Skeletal muscle cell (primary cell): ENCODE measurements at places on chromosomes 2 and 18.

DNA sequence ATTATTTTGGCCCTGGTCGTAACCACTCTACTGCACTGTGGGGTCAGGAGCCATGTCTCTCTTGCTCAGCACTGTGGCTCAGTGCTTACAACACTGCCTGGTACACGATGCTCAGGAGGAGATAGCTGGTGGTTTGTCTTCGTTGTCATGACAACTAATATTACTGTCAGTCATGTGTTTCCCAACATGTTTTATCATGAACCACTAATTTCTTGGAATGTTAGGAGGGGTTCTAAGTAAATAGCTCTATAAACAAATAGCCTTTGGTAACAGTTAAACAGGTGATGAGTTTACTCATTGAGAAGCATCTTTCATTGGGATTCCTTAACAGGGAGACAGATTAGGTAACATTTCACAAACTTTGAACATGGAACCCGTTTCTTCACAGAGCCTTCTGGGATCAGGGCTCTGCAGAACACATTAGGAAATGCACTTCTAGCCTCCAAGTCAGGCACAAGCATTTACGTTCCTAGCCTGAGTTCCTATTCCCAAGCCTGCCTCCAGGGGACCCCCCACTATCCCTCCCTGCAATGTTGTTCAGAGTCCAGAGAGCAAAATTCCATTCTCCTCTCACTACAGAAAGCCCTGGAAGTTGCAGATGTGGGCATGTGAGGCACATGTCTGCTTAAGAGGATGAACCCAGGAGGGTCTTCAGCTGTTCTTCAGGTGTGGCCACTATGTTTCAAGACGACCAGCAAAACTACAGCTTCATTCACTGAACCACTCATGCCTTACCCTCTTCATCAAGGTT, 6.4 kb upstream of the RBM44 start:
- no peak for DNase-seq

- no peak for DNase-seq
These were observed 52.2 kb downstream of the CDK15 start for GRCh38 chr2:201858281-201859184.

GRCh38 chr2:153388246-153388645, 90.3 kb downstream of the RPRM start:
- no peak for DNase-seq

- DNase-seq, result no peak
These were observed 166.4 kb downstream of the MGAT5 start for GRCh38 chr2:134420259-134420658.

DNA sequence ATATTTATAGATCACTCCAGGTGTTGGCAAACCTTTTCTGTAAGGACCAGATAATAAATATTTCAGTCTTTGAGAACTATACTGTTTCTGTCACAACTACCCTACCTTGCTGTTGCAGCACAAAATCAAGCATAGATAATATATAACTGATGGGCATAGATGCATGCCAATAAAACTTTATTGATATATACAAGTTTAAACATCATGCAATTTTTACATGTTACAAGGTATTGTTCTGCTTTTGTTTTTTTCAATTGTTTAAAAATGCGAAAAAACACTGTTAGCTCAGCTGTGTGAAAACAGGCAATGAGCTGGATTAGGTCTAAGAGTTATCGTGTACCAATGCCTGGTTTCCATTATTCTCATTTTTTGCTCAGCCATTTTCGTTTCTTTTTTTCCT, 47.6 kb upstream of the FN1 start:
- no peak for DNase-seq

GRCh38 chr2:104826016-104826415, 27.9 kb upstream of the POU3F3 start:
- DNase-seq, result no peak

- DNase-seq, result no peak
These were observed 42.3 kb upstream of the NCOA1 start for GRCh38 chr2:24448797-24449196.
